GM03348 (cell line): ENCODE measurements at places on chromosomes 4 and X.
A peak's percentile ranks its signal among the peaks of the same experiment; 100 is the strongest.

GRCh38 chr4:94160774-94161173, 46.9 kb upstream of the SMARCAD1 start:
- DNase-seq: no peak

- no peak for DNase-seq
These were observed 31.0 kb upstream of the CCNG2 start for GRCh38 chr4:77125961-77126360.

GRCh38 chr4:78627046-78627965, 75.7 kb downstream of the ANXA3 start:
- no peak for DNase-seq

- peak; percentile 13 for DNase-seq
These were observed 380.8 kb downstream of the SPRY1 start for GRCh38 chr4:123777373-123777772.

DNA sequence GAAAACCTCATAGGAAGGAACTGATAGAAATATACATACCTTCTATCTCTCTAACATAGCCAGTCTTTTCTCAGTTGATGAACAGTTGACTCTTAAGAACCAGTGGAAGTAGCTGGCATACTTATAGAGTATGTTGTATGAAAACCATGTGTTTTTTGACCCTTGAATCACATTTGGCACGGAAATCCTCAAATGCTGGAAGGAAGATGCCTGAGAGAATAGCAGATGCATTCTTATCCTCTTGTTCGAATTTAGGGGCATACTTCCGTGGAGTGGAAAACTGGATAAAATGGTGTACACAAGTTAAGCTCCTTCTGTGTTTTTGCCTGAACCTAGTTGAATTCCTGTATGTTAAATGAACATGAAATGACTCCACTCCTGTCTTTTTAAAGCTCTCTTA, 145.5 kb downstream of the PCDH7 start:
- DNase-seq: peak; percentile 6

GRCh38 chrX:104697294-104697693, 131.3 kb downstream of the IL1RAPL2 start:
- no peak for DNase-seq

- DNase-seq: peak; percentile 5
These were observed 92.9 kb upstream of the TLL1 start for GRCh38 chr4:165779950-165780670.

- DNase-seq: no peak
These were observed 113.1 kb downstream of the CCSER1 start for GRCh38 chr4:90240333-90240732.

- DNase-seq: no peak
These were observed 40.8 kb downstream of the CLCN4 start for GRCh38 chrX:10197279-10198210.

- no peak for DNase-seq
These were observed 44.3 kb downstream of the TSPAN5 start for GRCh38 chr4:98614094-98614493.

GRCh38 chrX:71619986-71620385, 1.7 kb upstream of the CXCR3 start:
- no peak for DNase-seq

GRCh38 chr4:22202246-22202974, 253.8 kb upstream of the KCNIP4 start:
- DNase-seq: no peak

DNA sequence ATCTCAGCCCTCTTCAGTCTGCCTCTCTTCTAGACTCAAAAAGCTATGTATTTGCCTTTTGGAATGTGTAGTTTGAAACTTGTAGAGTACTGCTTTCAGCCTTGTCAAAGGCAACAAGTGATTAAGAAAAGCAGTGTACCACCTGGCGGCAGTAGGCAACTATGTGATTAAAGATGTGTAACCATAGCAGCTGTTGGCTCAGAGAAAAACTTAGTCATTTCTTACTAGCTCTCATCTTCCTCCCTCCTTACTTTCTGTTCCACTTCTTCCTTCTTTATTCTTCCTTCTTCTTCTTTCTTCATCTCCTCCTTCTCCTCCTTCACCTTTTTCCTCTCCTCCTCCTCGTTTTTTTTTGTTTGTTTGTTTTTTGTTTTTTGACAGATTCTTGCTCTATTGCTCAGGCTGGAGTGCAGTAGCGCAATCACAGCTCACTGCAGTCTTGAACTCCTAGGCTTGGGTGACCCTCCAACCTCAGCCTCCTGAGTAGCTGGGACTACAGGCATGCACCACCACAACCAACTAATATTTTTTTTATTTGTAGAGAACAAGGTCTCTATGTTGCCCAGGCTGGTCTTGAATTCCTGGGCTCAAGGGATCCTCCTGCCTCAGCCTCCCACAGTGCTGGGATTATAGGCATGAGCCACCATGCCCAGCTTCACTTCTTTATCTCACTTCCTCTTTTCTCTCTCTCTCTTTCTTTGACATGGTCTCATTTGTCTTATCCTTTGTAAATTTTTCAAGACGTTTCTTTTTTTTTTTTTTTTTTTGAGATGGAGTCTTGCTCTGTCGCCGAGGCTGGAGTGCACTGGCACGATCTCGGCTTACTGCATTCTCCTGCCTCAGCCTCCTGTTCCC, 32.6 kb downstream of the ABHD18 start:
- peak; percentile 6 for DNase-seq

GRCh38 chr4:139501527-139501926, 47.6 kb downstream of the RAB33B start:
- peak; percentile 9 for DNase-seq

GRCh38 chrX:45172890-45173289, 27.8 kb downstream of the DIPK2B start:
- DNase-seq: no peak

- DNase-seq: no peak
These were observed 6.7 kb downstream of the SULT1B1 start for GRCh38 chr4:69753686-69754085.

DNA sequence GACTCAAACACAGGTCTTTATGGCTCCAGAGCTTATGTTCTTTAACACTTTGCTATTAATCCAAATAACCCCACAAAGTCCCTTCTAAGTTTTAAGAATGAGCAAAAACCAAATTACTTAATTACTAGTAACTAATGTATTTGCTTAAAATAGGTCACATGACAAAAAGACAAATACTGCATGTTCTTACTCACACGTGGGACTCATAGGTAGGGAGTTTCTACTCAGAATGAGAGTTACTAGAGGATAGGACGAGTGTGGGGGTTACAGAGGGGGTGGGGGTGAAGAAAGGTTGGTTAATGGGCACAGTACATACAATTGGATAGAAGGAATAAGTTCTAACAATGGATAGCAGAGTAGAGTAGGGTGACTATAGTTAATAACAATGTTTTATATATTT, 5.8 kb downstream of the RPS6KA3 start:
- DNase-seq: no peak

DNA sequence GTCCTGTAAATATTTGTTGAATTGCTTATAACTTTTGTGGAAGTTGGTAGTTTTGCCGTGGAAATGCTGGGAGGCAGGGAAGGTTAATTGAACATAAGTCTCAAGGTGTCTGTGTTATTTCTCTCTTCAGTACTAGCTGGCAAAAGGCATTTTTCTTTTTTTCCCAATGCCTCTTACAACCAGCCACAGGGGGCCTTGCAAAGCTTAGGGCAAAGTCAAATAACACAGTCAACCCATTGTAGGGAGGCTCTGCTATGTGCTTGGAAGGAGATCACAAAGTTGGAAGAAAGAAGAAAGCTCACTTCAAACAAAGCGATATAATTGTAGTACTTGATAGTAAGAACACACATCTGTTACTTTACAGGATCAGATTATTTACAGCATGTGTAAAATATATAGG, 802.6 kb downstream of the PDHA2 start:
- DNase-seq: no peak

DNA sequence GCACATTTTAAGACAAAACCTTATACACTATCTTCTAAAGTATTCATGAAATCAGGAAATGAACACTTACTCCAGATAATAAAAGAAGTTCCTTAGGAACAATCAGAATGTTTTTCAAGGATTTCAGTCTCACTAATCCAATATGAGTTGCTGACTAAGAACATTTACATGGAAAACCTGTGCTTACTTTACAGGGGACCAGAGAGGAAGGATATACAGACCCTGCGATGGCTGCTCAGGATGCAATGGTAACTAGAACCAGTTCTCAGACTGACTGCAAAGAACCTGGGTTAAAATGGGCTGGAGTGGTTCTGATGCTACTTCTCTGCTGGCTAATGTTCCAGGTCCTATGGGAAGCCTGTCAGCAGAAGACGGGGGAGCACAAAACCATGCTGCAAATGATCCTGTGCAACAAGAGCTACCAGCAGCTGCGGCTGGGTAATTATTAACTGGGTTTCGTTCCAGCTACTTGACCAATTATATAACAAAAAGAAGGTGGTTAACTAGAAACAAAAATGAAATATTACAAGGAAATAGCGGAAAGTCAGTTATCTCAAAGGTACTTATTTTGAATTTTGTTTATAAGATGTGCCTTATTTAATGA, 85.3 kb downstream of the ANXA10 start:
- DNase-seq: no peak

GRCh38 chr4:86935566-86935852, 698 bp downstream of the AFF1 start:
- peak; percentile 22 for DNase-seq

DNA sequence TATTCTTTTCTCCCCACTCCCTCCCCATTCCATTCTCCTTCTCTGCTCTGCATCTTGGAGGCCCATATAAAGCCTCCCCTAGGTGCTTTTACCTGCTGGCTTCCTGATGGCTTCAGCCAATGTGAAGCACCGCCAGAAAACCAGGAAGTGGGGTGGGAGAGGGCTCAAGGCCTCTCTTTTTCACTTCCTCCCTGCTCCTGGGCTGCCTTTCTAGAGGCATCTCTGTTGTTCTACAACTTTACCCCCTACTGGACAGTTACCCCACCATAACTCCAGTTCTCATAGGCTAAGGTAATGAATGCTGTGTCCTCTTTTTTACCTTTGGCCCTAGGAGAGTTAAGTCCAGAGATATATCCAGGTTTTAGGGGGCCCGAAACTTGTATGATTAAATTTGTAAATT, 62.4 kb upstream of the PPARGC1A start:
- no peak for DNase-seq

DNA sequence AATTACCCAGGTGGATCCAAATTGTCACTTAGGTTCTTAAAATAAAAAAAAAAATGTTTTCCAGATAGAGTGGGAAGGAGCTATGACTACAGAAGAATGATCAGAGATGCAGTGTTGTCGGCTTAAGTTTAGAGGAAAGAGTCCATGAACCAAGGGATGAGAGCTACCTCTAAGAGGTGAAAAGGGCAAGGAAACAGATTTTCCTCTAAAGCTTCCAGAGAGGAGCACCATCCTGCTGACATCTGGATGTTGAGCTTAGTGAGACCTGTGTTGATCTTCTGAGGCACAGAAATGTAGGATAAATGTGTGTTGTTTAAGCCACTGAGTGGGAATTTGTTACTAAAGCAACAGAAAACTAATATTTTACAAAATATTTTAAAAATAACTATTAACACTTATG, 498.7 kb downstream of the SPOCK3 start:
- no peak for DNase-seq

DNA sequence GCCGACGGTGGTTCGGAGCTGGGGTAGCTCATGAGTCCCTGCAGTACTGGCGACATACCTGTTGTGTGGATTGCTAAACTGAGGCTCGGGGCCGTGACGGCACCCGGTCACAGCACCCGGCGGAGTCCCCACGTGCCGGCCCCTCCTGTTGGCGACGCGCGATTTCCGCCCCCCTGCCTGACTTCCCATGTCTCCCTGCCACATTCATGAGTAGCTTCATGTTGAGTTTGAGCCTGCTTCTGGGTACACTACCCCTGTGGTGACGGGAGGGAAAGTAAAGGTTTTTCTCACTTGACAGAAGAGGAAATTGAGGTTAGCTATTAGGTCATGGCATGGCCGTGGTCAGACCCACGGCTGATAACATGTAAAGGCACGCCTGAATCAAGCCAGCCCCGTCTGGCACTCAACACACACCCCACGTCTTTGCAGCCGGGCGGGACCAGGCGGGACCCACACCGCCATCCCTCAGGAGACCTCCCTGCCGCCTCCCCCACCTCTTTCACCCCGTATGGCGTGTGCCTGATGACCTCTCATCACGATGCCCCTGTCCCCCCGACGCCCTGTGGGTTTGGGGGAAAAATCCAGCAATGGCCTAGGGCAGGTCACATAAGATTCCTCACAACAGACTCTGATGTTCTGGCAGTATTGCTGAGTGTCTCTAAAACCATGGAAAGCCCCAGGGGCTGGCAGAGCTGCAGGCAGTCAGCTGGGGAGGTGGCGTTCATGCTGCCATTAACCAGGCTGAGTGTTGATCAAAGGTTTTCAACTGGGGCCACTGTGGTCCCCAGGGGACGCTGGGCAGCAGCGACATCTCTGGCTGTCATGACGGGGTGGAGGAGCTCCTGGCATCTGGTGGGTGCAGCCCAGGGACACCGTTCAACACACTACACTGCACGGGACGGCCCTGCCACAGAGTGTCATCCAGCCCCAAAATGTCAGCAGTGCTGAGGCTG, 29.2 kb downstream of the P2RY8 start:
- DNase-seq: no peak

- DNase-seq: no peak
These were observed 459.0 kb downstream of the PDGFC start for GRCh38 chr4:156512622-156513021.
